ENCODE measurements at places on chromosomes 3 and 15.

- DNase-seq, result no peak
These were observed 47.3 kb downstream of the HERC2 start for GRCh38 chr15:28274635-28275034.

DNA sequence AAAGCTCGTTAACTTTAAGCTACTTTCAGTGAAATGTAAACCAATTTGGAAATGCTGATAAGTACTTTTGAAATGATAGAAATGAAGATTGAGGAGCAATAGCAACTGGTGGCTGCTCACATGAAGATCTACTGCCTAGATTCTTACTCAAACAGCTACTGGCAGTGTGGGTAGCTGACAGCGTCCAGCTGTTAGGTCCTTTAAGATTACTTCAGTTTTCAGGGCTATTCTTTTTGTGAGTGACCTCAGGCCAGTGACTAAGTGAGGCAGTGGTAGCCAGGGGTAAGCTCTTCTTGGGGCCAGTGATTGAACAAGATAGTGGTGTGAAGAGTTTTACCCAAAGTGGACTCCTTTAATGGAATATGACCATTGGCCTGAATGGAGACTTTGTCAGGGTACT is 41.3 kb downstream of the NECTIN3 start:
- DNase-seq, result no peak

DNA sequence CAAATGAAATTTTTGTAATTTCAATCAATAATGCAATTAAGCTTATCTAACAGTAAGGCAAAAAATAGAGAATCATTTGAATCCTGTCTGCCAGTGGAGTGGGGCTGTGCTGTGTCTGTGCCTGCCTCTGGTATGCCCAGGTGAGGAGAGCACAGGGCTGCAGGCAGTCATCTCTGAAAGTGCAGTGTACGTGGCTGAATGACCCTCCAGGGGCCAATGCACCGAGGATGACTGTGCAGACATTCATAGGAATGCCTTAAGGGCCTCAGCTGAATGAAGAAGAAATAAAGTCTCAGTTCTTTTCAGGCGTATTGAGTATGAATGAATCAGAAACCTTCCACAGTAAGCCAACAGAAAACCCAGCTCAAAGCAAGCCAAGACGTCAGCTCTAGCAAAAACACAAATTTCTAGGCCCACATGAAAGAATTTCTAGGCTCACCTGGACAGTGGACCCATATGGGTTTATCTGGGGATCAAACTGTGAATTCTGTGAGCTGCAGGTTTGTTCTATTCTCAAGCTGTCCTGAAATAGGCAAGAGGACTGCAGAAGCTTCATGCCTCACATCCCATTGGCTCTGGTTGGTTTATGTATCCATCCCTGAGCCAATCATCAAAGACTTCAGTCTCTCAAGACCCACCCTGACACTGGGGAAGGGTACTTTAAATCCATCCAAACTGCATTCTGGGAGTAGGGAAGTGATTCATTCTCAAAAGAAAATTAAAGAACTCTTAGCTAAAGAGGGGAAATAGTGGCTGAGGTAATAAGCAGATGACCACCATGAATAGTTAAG is 123.4 kb downstream of the SSR3 start:
- no peak for DNase-seq

GRCh38 chr3:144273601-144274000 is 302.0 kb downstream of the DIPK2A start:
- DNase-seq, result no peak

- no peak for DNase-seq
These were observed 52.8 kb upstream of the SLC6A11 start for GRCh38 chr3:10763248-10763620.

- no peak for DNase-seq
These were observed 60.3 kb upstream of the TRA2B start for GRCh38 chr3:185998136-185998535.

GRCh38 chr15:78004919-78005634 is 72.4 kb downstream of the TBC1D2B start:
- DNase-seq, result no peak

Measured in NT2/D1 (cell line).